Activated gamma-delta T cell treated with anti-CD3 and anti-CD28 coated beads, Interleukin-2, amount 50 U/mL, for 16 hours (primary cell): ENCODE measurements at places on chromosomes 6 and 20.

- no peak for DNase-seq
Measured at GRCh38 chr6:156345700-156346099, 431.5 kb upstream of the ARID1B start.

GRCh38 chr6:21478883-21479539, 114.5 kb upstream of the SOX4 start:
- DNase-seq: no peak

DNA sequence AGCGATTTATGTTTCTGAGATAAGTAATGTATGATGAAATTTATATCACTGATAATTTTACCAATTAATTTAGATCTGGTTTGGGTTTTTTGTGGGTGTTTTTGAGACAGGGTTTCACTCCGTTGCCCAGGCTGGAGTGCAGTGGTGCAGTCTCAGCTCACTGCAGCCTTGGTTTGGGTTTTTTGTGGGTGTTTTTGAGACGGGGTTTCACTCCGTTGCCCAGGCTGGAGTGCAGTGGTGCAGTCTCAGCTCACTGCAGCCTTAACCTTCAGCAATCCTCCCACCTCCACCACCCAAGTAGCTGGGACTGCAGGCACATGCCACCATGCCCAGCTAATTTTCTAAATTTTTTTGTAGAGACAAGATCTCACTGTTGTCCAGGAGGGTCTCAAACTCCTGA, 13.0 kb downstream of the MRS2 start:
- DNase-seq: no peak

- DNase-seq: peak; percentile 99
Measured at GRCh38 chr6:43170931-43171706, at the start of gene SRF. SRF (plus strand) TSS chr6:43171269; CDS start chr6:43171657, 388 bp downstream.

- DNase-seq: no peak
Measured at GRCh38 chr6:40160826-40161225, 226.6 kb upstream of the MOCS1 start.

GRCh38 chr20:45798935-45799642, 7.3 kb downstream of the DNTTIP1 start:
- peak; percentile 41 for DNase-seq

DNA sequence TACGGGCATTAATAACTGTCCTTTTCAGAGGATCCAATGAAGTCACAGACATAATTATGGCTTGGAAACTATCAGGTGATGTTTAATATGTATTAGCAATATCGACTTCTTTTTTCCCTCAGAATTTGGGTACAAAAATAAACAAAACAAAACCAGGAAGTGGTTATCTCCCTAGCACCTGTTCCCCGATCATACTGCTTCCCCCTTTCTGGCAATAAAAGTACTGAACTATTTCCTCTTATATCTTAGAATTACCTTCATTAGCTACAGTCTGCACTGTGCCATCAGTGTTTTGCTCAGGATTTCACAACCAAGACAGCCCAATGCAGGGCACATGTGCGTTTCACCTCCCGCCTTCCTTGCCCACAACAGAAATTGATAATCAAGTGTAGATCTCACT, 216.9 kb upstream of the BTBD3 start:
- DNase-seq: no peak

DNA sequence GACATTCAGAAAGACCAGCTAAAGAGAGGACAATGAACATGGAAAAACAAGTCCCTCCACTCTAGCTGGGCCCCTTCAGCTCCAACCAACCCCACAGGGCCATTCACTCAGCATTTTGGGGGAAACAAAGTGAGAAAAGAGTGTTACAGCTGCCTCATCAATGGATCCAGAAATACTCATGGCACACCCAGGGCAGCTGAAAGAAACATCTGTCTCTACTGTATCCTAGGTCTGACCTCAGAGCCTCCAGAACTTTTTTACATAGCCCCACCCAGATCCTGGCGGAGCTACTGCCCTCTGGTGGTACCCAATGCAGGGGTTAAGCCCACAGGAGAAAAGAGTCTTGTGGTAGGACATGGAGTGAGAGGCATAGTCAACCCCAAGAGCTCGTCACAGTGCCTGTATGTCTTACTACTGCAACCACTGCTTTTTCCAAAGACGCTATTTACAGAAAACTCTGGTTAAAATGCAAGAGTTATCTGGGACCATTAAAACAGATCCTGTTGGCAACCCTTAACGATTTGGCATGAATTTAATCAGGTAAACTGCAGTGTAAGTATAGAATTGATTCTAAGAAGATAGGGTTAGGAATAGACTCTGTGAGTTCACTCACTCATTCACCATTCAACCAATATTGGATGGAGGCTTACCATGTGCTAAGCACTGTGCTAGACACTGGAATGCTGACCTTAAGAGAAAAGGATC, 37.4 kb upstream of the FAM83C start:
- no peak for DNase-seq

DNA sequence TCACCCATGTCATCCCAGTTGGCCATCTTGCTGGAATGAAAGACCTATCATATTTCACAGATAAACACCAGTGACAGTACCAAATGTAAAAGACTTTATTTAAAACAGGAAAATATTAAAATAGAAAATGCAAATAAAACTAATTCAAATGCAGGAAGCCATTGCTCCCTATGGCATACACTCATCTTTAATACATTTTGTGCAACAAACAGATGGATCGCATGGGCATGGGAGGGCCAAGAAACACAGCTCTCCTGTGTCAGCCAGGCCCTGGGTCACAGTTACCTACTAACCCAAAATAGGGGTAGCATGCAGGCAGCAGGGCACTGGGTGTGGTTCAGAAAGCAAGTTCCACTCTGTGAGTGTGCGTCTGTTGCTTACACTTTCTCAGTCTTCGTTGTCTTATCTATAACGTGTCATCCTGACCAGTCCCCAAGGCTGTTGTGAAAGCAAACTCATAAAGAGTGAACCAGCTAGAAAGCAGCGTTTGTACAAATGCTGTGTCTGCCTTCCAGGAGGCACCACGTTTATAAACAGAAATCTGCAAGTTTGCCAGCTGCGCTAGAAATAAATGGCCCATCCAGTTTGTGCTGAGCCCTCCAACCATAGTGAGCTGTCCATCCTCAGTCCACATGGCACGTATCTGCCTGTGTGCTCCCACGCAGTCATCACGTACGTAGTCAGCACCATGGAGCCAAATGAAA, 180.5 kb downstream of the SYNDIG1 start:
- no peak for DNase-seq

DNA sequence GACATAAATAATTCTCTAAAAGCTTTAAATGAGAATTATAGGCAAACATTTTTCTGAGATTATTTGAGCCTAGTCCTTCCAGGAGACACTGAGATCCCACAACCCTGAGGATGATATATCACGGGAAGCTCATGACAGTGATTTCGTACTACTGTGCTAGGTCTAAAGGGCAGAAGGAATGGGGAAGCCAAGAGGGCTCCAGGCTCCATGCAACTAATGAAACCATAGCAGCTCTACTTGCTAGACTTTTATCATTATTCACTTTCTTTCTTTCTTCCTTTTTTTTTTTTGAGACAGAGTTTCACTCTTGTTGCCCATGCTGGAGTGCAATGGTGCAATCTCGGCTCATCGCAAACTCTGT, 57.3 kb upstream of the SGK1 start:
- no peak for DNase-seq

- DNase-seq: no peak
Measured at GRCh38 chr6:104829183-104829958, 30.3 kb downstream of the HACE1 start.

GRCh38 chr6:27053738-27054137, 193.8 kb upstream of the PRSS16 start:
- no peak for DNase-seq

GRCh38 chr20:25250508-25250907, 2.6 kb downstream of the PYGB start:
- DNase-seq: no peak

- DNase-seq: no peak
Measured at GRCh38 chr20:38833154-38833856, 27.8 kb downstream of the PPP1R16B start.

- DNase-seq: no peak
Measured at GRCh38 chr20:16955462-16955861, 207.3 kb downstream of the OTOR start.

DNA sequence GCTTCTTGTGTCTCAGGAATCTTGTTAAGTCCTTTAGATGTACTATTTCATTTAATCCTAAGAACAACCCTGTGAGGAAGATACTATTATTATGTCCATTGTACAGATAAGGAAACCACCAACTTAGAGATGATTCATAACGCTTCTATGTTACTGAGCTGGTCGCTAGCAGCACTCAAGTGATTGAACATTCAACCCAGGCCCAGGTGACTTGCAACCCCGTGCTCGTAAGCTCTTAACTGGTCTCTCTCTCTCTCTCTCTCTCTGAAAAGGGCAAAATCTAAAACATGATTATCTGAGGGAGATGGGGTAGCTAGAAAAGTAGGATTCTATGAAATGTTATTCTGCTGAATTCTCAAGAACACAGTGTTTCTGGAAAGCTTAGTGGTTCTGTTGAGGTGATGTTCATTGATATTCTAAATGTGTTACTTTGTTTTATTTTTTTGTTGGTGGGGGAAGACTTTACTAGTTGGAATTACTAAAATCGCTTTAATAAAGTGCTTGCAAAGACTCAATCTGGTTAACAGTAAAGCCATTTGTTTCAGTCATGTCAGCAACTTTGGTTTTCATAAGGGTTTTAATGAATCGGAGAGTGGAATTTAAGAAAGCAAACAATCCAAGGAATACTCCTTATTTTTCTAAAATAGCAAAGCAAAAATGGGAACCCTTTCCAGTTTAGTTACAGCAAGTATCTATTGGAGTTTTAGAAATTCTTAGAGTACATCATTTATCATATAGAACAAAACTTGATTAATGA, 265.0 kb upstream of the TAB2 start:
- no peak for DNase-seq

DNA sequence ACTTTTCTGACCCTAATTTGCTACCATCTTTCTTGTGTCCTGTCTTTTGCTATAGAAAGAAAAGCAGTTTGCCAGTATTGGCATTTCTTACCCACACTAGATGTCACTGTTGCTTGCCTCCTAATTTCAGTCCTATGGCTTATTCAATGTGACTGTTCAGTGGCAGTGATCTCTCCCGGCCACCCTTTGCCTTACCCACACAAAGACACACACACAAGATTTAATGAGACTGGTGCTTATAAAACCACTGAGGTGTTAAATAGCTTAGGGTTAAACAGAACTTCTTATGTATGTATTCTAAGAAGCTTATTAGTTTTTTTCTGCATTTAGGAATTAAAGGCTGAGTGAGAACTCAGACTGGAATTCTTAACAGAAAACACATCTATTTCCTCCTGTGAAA, 233.6 kb upstream of the ASCC3 start:
- no peak for DNase-seq

GRCh38 chr6:816510-817084, 123.7 kb upstream of the EXOC2 start:
- no peak for DNase-seq

DNA sequence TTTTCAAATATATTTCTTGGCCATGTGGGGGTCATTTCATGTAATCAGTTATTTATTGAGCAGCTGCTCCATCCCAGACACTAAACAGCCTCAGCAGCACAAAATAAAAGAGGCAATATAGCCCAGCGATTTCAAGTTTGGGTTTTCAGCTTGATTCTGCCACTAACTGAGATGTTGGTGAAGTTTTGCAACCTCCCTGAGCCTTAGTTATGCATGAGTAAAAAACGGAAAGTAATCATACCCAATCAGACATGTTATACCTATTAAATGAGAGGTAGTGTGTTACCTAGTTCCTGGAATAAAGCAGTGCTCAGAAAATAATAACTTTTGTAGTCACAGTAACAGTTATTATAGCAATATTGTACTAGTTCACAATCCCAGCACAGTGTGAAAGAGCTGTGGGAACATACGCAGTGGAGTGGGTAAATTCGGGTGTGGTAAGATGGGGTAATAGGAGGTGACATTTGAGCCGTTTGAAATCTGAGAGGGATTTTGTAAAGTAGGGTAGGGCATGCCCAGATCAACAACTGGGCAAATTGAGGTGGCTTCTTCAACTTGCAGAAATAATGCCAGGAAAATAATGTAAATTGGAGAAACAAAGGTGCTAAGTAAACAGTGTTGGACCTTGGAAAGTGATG, 1.5 kb downstream of the SLC9A8 start:
- DNase-seq: no peak

- no peak for DNase-seq
Measured at GRCh38 chr6:49980898-49981297, 11.5 kb upstream of the DEFB113 start.

DNA sequence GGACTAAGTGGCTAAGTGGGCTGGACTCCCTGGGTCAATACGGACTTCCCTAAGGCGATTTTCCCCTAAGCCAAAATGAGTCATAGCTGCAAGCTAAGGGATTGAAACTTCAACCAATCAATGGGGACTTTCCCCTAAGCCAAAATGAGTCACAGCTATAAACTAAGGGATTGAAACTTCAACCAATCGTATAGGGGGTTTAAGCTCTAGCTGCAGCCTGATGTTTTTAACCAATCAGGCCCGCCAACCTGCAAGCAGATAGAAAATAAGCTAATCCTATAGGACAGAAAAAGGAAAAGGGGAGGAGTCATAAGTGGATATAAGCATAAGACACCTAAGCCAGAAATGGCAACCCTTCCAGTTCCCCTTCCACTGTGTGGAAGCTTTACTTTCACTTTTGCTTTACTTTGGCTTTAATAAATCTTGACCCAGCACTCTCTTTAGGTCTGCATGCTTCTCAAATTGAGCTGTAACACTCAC, 655.0 kb upstream of the HS3ST5 start:
- no peak for DNase-seq

- no peak for DNase-seq
Measured at GRCh38 chr6:47769982-47770381, 11.8 kb upstream of the OPN5 start.

- DNase-seq: peak; percentile 3
Measured at GRCh38 chr6:137165375-137166246, 7.8 kb downstream of the IL22RA2 start.

GRCh38 chr6:6438286-6438685, 117.8 kb upstream of the F13A1 start:
- no peak for DNase-seq

DNA sequence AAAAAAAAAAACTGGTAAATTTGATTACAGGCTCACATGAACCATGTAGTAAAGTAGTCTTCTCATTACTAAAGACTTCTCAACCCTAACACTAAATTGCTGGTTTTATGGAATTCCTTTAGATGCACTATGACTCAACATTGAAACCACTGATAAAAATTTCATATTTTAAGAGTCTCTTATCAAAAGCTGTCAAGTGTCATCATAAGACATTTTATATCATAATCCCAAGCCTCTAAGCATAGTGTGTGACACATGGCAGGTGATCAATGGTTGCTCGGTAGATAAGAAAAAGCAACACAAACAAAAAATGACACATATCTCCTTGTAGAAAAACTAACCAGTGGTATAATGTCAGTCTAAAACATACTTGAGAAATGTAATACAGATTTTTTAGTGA, 258.4 kb downstream of the RNGTT start:
- DNase-seq: no peak
